Mucosa of gallbladder (tissue), 1 donor: ENCODE measurements at places on chromosomes 5 and 9. TPM values are rescaled to one million over a fixed set of nuclear protein-coding genes. Genes with fewer than 3 reads are reported as not detected.

Gene IRX1
- total RNA-seq: not detected

Gene SPINK9
- not detected for total RNA-seq

Gene PCDHGB4
- total RNA-seq: 5.2 TPM

Gene TLR4
- total RNA-seq: 9.8 TPM

Gene ZNF169
- total RNA-seq: 6.0 TPM

Gene IDNK
- total RNA-seq: 6.1 TPM

Gene JAKMIP2
- total RNA-seq: 1.8 TPM

Gene PCDH12
- 3.6 TPM for total RNA-seq

Gene CDC14B
- total RNA-seq: 24.7 TPM

Gene ST8SIA4
- 9.4 TPM for total RNA-seq

Gene C5orf58
- total RNA-seq: 0.52 TPM

Gene CORO2A
- total RNA-seq: 129 TPM

Gene AGXT2
- total RNA-seq: 6.6 TPM

DNA sequence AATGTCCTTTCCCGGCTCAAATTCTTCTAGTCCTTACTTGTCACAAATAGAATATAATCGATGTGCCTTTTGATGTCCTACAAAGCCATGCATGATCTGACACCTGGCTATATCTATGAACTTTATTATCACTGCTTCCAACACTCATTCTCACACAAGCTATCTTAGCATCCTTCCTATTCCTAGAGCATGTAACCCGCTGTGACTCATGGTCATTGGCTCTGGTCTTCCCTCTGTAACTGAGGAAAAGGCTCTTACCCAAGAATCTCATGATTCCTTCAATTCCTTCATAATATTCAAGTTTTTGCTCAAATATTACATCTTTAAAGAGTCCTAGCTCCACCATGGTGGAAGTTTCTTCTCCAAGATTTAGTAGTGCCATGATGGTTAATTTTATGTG lies 480.0 kb upstream of the PAPPA start:
- no peak for DNase-seq

DNA sequence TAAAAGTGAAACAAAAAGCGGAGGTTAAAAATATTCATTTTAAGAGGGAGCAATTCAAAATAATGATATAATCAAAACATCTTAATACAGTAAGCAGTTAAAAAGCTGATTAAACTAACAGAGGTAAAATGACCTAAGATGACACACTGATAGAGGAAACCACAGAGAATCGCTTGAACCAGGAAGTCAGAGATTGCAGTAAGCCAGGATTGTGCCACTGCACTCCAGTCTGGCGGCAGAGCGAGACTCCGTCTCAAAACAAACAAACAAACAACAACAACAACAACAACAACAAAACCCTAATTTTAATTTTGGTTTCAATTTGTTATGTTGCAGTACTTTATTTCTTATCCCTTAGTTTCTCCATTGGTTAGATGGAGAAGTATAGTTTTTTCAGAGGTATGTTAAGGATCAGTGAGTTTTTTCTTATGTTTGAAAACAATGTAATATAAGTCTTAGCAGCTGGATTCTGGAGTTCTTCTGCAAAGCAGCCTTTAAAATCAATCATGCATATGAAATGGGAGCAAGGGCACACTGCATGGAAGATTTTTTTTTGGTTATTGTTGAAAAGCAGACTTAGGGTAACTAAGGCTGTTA lies 58.5 kb downstream of the MLANA start:
- peak; percentile 17 for DNase-seq

- DNase-seq: no peak
Observed at GRCh38 chr9:132267660-132268059, 87.1 kb downstream of the SETX start.

- no peak for DNase-seq
Observed at GRCh38 chr9:104869811-104870210, 58.1 kb downstream of the ABCA1 start.

DNA sequence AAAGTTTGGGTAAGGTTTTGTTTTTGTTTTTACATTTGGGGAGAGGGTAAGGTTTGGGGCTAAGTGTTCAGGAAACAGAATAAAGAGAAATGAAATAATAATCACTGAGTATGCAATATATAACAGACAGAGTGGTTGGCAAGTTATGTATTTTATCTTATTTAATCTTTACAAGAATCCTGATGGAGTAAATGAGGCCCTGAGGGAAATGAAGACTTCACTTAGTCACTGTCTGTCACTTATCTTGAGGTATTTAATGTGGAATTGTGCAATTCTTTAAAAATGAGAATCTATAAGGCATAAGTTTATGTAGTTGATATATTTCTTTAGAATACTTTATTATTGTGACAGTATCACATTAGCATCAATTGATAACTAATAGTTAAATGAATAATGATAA lies 48.1 kb downstream of the TEK start:
- DNase-seq: no peak

DNA sequence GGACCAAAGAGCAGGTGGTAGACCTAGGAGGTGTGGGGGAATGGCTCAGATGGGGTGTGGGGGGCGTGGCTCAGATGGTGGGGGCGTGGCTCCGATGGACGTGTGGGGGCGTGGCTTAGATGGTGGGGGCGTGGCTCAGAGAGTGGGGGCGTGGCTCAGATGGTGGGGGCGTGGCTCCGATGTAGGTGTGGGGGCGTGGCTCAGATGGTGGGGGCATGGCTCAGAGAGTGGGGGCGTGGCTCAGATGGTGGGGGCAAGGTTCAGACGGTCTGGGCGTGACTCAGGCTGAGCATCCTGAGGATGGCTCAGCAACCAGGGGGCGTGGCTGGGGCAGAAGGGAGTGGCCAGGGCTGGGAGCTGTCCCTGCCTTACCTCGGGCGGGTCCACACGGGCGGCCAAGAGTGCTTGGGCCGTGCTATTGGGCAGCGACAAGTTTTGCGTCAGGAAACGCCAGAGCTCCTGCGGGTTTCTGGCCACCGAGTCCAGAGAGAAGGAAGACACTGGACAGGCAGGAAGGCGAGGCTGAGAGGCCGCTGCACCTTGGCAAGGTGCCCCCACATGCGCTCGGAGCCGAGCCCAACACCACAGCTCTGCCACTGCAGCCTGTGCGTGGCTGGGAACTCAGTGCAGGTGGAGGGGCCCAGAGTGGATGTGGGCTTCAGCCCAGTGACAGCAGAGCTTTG lies 5.9 kb downstream of the ABCA2 start:
- peak; percentile 93 for DNase-seq

DNA sequence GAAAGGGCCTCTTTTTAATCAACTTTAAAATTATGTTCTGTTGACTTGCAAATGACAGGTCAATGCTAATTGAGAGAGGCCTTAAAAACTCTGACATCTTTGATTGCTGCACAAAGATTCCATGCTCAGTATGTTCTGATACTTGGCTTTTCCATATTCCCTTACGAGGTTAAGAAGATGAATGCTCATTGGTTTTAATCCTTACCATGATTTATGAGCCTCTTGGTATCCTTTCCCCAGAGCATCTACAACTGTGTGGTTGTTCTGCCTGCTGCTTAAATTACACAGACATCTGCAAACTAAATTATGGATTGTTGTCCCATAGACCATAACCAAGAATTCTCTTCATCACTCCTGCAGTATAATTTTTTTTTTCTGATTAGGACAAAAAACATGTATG lies 352.6 kb downstream of the CDH12 start:
- DNase-seq: no peak

DNA sequence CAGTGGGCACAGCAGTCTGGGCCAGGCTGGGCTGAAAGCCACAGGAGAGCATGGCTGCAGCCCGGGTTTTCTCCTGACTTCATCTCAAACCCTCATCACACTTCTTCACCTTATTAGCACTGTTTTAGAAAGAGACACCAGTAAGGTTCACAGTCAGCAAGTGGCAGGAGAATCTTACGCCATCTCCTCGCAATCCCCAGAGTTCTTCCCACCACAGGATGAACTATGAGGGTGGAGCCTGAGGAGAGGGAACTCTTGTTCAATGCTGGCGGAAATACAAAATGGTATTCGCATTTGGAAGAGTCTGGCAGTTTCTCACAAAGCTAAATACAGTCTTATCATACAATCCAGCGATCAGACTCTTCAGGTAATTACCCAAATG lies 14.7 kb downstream of the BICD2 start:
- no peak for DNase-seq

DNA sequence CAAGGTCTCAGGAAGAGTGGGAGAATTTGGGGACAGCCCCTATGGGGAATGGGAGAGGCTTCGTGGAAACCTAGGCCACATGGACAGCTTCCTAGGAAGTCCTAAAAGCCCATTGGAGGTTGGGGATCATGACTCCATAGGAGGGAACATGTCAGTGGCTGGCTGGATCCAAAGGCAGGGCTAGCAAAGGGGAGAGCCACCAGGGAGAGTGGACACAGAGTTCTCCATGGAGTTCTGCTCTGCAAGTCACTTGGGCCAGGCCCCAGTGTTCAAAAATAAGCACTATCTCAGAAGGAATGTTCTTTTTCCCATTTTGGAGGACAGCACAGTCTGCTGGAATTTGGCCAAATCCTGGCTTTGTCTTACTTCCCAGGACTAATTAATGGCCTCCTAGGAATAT lies 140.6 kb upstream of the RAD23B start:
- DNase-seq: no peak

DNA sequence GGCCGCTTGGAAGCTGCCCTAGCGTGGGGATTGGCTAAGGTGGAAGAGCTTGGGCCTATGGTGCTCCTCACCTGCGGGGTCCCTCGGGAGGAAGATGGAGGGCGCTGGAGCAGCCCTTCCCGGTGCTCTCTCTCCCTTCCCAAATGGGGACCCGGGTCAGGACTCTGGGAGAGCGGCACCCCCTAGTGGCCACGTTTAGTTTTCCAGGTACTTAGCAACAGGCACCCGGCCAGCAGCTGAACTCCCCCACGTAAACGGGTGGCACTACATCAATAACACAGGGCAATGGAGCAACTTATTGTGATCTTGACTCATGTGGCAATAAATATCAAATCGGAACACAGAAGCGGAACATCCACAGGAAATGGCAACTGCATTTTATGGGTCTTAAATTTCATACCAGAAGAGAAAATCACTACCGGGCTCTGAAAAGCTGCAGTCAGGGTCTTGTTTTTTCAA lies 316.6 kb downstream of the AGTPBP1 start:
- DNase-seq: peak; percentile 58

GRCh38 chr9:4973902-4974301 lies 11.2 kb upstream of the JAK2 start:
- DNase-seq: no peak

GRCh38 chr5:132788990-132789886 lies 12.2 kb upstream of the SEPTIN8 start:
- no peak for DNase-seq

GRCh38 chr5:135894789-135895188 lies 852 bp downstream of the IL9 start:
- no peak for DNase-seq

- no peak for DNase-seq
Observed at GRCh38 chr5:14655146-14655741, 9.3 kb upstream of the OTULIN start.

DNA sequence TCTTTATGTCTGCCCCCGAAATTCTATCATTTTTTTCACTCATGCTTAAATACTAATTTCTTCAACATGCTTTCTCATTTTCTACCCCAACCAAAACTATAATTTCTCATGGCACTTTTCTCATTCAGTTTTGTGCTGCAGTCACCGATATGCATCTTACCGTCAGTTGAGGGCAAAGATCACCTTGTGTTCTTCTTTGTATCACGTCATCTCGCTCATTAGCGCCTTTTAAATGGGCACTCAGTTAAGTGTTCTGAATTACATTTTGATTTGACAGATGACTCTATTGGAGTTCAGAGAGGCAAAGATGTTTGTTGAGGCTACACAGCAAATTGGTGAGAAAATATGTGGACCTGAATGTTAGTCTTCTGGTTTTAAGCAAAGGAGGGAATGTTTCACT lies 211.7 kb upstream of the GLRA1 start:
- no peak for DNase-seq

DNA sequence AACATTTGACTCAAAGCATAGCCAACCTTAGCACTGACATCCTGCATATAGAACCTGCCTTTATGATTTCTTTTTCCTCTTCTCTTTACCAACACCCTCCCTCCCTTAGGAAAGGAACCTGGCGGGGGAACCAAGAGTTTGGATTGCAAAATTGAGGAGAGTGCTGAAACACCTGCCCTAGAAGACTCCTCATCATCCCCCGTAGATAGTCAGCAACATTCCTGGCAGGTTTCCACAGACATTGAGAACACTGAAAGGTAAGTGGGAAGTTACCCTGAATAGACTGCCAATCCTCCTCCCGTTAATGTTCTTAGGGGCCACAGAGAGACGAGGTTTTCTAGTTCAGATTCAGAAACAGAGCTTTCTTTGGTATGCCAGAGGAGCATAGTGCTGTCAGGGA lies 88.8 kb downstream of the RGS7BP start:
- DNase-seq: no peak

- DNase-seq: no peak
Observed at GRCh38 chr5:156838961-156839360, 11.1 kb upstream of the PPP1R2B start.

GRCh38 chr5:159609359-159609758 lies 279.1 kb upstream of the IL12B start:
- DNase-seq: no peak

DNA sequence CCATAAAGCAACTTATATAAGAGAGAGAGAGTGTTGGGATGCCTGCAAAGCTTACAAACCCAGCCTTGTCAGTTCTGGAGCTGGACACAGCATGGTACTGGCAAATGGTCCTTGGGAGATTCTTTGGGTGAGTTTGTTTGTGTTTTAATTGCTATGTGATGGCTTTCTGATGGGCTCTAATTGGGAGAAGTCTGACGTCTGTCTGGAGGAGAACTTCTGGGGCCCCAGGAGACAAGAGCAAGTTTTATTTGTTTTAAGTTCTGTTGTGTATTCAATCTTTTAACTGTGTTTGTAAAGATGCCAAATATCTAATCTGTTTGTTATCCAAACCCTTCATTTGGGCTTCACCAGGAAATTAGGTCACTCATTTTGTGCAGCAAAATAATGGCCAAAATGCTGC lies 50.3 kb upstream of the AFAP1L1 start:
- no peak for DNase-seq

DNA sequence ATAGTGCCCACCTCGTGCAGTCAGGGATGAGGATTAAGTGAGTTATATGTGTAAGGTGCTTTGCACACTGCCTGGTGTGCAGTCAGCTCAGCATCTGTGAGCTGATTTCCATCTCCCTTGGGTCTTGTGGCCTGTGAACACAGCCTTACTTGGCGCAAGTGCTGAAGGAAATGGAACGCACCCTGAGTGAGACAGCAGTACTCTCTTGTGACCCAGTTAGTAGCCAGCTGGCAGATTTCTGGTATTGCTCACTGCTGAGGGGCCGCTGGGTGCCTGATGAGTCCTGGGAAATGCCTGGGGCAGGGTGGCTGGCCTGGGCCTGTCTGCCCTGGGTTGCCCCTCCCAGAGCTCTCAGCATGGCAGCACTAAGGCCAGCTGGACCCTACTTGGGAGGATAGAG lies 90.9 kb upstream of the BOD1 start:
- peak; percentile 32 for DNase-seq

GRCh38 chr5:58046371-58046770 lies 413.5 kb downstream of the PLK2 start:
- DNase-seq: no peak
